HT1080 (cell line): ENCODE measurements at places on chromosomes 12 and 14. TPM values are rescaled to one million over a fixed set of nuclear protein-coding genes. Genes with fewer than 3 reads are reported as not detected.

SUPT16H gene
- total RNA-seq = 112 and 124 TPM in 2 replicates

MARK3 gene
- total RNA-seq = 76.6 and 77.7 TPM in 2 replicates

PRKAB1 gene
- 11.6 and 13.8 TPM in 2 replicates for total RNA-seq

SLC8A3 gene
- 0.03 TPM in 1 of 2 replicates, not detected in the other for total RNA-seq

KCNK13 gene
- 0.13 and 0.45 TPM in 2 replicates for total RNA-seq

CCDC184 gene
- total RNA-seq = 0.19 and 0.40 TPM in 2 replicates

TRHDE gene
- 18.2 and 34.7 TPM in 2 replicates for total RNA-seq
